BJ (cell line): ENCODE measurements at places on chromosomes 2 and 18. TPM values are rescaled to one million over a fixed set of nuclear protein-coding genes. Genes with fewer than 3 reads are reported as not detected.

GRCh38 chr2:166628478-166629136 is 134.6 kb upstream of the SCN7A start:
- no peak for DNase-seq

DNA sequence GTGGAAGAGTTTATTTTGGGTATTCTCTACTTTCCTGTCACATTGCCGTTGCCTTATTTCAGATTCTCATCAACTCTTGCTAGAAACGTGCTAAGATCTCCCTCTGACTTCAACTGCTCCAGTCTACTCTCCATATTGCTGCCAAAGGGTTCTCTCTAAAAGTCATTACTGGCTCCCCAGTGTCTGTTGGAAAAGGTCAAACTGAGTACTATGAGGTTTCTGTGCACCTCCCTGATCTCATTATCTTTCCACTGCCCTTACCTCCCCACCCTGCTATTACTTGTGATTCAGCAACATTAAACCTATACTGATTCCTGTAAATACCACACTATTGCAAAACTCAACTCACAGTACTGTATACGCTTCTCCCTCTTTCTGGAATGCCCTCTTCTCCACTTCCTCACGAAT is 1.9 kb upstream of the KRCC1 start:
- DNase-seq: no peak

GRCh38 chr2:191299866-191300265 is 54.7 kb downstream of the MYO1B start:
- DNase-seq: no peak

GRCh38 chr18:63183378-63183777 is 136.2 kb downstream of the BCL2 start:
- DNase-seq: no peak

- DNase-seq: no peak
Measured at GRCh38 chr2:54667266-54667639, 56.2 kb upstream of the EML6 start.

GRCh38 chr2:10935953-10936942 is 24.5 kb downstream of the KCNF1 start:
- DNase-seq: peak; percentile 97

DNA sequence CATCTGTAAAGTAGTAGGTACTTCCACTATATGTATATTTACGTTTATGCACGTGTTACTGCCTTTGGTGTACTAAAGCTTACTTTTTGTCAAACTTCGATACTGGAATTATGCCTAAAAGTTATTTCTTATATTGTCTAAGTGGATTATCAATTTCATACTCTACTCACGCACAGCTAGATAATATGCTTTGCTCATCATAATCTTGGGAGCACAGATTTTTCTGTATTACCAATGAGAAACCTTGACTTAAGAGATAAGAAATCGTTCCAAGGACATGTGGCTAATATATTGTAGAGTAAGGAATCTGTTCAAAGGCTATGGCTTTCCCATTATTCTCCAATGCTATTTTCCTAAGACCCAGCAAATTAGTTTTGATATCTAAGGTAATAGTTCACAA is 6.5 kb downstream of the HSPE1 start:
- DNase-seq: no peak

DNA sequence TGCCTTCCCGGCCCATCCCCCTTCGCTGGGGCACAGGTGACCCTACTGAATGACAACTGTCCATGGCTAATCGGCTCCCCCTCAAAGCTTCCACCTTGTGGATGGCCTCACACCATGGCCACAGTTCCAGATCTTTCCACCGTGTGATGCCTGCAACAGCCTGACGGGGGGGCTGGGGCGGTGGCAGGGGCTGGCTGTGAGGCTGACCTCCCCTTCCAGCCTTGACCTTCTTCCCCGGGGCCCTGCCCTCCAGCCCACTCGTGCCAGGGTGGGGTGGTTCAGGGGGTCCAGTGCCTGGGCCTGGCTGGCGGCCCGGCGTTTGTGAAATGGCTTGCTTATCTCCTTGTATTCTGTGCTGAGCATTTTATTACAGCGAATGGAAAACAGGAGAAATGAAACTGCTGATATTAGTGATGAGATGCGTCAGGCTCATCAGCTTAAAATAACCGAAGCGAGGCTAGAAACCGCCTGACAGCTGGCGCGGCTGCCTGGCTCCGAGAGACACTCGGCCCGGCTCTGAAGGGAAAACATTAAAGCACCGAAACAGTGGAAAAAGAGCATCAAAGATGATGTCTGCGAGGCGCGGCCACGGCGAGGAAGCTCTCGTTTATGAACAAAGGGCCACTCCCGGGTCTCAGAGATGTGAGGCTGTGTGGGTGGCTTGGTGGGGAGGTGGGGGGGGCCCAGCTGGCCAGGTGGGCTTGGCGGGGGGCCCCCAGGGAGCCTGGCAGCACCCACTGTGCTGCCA is 916 bp upstream of the PDCD1 start:
- DNase-seq: no peak

- no peak for DNase-seq
Measured at GRCh38 chr2:147862859-147863516, 18.2 kb downstream of the ACVR2A start.

DNA sequence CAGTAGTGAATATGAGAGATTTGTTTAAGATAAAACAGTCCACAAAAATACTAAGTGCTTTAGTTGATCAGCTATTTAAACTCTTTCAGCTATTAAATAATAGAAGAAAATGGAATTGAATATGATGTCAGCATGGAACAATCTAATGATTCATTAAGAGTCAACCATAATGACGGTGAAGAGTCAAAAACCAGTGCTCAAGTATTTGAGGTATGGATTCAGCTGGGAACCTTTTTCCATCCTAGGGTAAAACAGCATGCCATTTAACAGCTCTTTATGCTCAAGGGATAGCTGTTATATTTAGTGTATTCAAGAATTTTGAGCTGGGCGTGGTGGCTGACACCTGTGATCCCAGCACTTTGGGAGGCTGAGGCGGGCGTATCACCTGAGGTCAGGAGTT is 29.7 kb downstream of the CARF start:
- no peak for DNase-seq

DNA sequence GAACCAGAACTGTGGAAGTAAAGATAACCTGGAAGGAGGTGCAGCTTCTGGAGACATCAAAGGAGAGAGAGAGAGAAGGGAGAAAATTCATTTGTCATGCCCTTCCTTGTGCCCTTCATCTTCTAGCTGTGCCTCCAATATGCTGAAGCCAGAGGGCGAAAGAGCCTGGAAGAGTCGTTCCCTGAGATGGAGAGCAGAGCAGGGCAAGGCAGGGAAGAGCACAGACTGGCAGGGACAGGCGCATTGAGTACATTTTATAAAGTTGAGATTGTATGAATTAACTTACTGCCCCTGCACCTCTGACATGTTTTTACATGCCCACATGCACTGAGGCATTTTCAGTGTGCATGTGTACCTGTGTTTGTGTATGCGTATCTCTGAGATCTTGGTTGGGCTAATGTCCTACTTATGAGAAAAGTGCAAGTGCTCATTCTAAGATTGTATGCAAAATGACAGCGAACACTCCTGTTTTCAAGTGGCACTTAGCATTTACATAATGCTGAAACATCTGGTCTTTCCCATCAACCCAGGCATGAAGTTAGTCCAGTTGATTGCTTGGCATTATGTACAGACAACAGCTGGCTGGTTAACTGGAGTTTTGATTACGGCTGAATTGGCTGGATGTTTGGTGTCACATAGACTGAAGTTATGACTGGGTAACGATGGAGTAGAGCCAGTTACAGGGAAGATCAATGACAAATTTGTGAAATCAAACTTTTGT is 23.7 kb upstream of the MMADHC start:
- DNase-seq: no peak

- no peak for DNase-seq
Measured at GRCh38 chr2:209943776-209944175, 58.7 kb upstream of the RPE start.

- no peak for DNase-seq
Measured at GRCh38 chr2:160471950-160472349, 21.7 kb downstream of the RBMS1 start.

GRCh38 chr2:64941801-64942200 is 47.4 kb upstream of the SLC1A4 start:
- no peak for DNase-seq

- DNase-seq: no peak
Measured at GRCh38 chr2:111958901-111959300, 60.5 kb downstream of the MERTK start.

GRCh38 chr2:134206031-134206430 is 47.8 kb upstream of the MGAT5 start:
- no peak for DNase-seq

- DNase-seq: peak; percentile 35
Measured at GRCh38 chr2:72539071-72539552, 286.7 kb downstream of the EXOC6B start.

GRCh38 chr2:227908266-227909054 is 37.0 kb downstream of the DAW1 start:
- no peak for DNase-seq

DNA sequence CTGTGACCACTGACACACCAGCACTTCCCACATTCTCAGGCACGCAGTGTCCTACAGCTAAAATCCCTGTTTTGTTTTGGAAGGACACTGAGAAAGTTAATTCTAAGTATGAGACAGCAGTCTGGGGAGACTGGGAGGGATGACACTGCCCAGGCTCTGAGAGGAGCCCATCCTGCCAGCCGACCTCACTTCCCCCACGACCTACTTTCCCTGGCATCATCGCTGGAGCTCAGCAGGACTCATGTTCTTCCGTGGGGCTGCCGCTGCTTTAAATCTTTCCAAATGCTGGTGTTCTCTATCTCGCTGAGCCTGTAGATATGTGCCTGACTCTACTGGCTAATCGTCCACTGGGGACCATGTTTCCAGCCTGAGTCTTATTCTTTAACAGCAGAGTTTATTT is 68.8 kb upstream of the TMEM200C start:
- no peak for DNase-seq

- no peak for DNase-seq
Measured at GRCh38 chr2:9226458-9227380, 20.1 kb downstream of the ASAP2 start.

IL1RL1 gene
- not detected in 2 replicates for polyA plus RNA-seq

SULT6B1 gene
- polyA plus RNA-seq: not detected in 2 replicates

GPR45 gene
- polyA plus RNA-seq: not detected in 2 replicates

KRCC1 gene
- 16.8 and 33.7 TPM in 2 replicates for polyA plus RNA-seq

MAP2 gene
- polyA plus RNA-seq: 3.5 and 3.7 TPM in 2 replicates

RAB17 gene
- 0.25 and 0.51 TPM in 2 replicates for polyA plus RNA-seq

DNAH6 gene
- 0.01 TPM in 2 replicates for polyA plus RNA-seq

DCDC2C gene
- polyA plus RNA-seq: not detected in 2 replicates

SCN3A gene
- polyA plus RNA-seq: 0.78 and 1.2 TPM in 2 replicates

PSMD1 gene
- polyA plus RNA-seq: 153 and 206 TPM in 2 replicates

DHRS9 gene
- polyA plus RNA-seq: not detected in 2 replicates

LYPD6 gene
- polyA plus RNA-seq: 7.1 and 9.4 TPM in 2 replicates

TDRD15 gene
- not detected in 2 replicates for polyA plus RNA-seq
